ENCODE measurements at places on chromosomes 5 and 9.

DNA sequence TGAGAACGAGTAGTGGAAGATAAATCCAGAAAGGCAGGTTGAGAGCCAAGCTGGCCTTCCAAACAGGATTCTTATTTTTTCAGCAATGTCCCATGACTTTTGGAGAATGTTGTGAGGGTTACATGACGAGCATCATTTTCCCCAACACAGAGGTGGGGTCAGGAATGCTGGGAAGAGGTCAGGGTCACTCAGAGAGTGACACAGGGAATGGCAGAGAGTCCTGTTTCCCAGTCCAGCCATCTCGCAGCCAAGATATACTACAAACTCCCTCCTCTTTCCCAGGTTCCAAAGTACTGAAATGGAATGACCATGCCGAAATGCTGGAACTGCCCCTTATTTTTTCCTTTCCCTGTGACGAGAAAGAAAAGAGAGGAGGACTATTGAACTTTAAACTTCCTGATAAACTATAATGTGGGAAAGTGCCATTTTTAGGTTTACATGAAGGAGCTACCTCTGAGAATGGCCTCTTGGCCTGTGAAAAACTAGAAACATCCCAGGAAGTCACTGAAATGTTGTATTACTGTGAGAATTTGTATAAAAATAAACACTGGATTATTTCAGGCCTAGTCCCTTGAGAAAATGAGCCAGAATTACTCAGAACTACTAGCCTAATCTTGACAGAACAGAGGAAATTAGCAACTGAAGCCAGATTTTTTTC is 420.4 kb downstream of the CETN3 start:
- DNase-seq, result no peak

DNA sequence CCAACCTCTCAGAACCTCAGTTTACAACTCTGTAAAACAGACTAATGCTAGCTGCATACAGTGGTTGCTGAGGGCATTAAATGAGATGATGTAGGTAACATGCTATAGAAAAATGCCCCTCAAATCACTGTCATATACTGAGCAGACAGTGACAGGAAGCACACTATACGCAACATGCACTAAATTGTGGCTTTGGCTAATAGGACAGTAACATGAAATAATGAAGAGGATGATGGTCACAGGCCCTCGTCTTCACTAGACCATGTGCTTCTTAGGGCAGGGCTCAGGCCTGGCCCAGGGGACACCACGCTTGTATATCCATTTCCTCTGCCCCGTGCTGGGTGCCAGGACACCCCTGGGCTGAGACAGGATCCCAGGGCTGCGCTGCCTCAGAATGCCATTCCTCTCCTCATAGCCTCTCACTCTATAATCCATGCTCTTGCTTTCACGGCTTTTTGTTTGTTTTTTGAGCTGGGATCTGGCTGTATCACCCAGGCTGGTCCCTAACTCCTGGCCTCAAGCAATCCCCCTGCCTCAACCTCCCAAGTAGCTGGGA is 18.9 kb downstream of the CSF1R start:
- DNase-seq, result no peak

GRCh38 chr5:158899792-158900191 is 199.9 kb downstream of the EBF1 start:
- no peak for DNase-seq

DNA sequence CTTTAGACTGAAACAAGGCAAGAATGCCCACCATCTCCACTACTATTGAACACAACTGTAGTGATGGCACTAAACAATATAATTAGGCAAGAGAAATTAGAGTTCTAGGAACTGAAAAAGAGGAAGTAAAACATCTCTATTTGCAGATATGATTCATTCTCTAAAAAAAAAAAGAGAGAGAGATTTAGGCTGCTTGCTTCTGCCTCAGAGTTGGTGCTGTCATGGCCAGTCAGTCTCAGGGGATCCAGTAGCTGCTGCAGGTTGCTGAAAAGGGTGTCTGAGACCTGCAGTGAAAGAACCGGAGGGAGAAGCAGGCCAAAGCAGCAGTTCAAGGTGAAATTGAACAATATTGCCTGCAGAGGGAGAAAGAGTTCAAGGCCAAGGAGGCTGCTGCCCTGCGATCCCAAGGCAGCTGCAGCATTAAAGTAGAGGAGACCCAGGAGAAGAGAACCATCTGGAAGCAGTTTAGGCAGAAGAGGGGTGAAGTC is 72.5 kb downstream of the AP3B1 start:
- no peak for DNase-seq

- no peak for DNase-seq
Measured at GRCh38 chr9:132998831-132999635, 20.5 kb downstream of the GFI1B start.

DNA sequence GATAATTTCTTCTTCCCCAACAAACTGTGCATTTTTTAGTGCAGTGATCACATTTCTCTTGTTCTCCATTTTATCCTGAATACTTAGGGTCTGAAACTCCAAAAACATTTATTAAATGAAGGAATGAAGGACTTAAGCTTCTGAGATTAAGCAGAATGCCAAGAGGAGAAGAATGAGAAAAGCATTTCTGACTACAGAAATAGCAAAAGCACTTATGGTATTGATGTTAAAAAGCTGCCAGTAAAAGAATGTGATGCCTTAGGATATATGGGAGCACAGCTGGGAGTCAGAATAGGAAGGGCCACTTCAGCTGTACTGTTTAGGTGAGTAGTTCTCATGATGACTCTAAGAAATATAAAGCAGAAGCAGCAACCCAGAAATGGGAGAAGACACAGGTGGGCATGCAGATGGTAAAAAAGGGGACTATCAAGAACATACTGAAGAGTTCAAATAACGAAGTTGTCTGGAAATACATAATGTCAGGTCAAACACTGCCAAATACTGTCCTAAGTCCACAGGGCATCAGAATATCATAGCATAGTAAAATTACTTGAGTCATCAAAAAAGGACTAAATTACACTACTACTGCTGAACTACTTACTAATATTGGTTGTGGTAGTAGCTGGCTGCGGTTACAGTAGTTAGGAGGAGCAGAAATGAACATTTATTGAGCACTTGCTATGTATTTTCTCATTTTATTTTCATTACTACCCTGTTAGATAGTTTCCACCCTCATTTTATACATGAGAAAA is 132.7 kb downstream of the MAPKAP1 start:
- DNase-seq, result no peak

- DNase-seq, result no peak
Measured at GRCh38 chr9:28120184-28120583, 546.9 kb upstream of the C9orf72 start.

GRCh38 chr5:39256477-39257235 is 37.3 kb upstream of the FYB1 start:
- DNase-seq, result no peak

- no peak for DNase-seq
Measured at GRCh38 chr5:178577376-178577839, 12.8 kb downstream of the COL23A1 start.

DNA sequence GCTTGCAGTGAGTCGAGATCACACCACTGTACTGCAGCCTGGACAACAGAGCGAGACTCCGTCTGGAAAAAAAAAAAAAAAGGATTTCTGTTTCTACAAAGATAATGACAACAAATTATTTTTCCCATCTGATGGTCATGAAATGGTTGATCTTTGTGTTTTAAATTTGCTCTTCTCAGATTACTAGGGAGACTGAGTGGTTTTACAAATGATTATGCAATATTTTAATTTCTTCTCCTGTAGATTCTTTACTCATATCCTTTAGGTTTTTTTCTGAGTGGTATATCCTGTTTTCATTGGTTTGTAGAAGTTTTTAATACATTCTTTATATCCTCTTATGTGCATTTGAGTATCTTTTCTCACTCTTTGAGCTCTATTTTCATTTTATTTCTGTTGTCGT is 20.6 kb upstream of the AUH start:
- no peak for DNase-seq

DNA sequence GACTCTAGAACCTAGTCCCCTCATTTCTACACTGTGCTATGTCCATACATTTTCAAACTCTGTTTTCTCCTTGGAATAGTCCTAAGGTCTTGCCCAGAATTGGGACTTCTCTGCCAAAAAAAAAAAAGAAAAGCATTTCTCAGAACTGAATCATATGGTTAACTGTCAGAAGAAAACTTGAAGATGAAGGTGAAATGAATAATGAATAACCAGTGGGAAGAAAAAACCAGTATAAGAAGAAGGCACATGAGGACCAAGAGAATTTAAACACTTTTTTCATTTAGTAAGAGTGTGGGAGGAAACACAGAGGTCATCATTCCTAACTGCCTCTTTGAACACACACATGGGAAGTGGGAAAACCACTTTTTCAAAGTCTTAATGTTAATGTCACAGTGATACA is 197.7 kb downstream of the PRELID2 start:
- DNase-seq, result no peak

GRCh38 chr5:135150767-135151166 is 116.7 kb upstream of the PITX1 start:
- no peak for DNase-seq

- DNase-seq, result no peak
Measured at GRCh38 chr5:157113002-157113401, 4.2 kb upstream of the HAVCR2 start.

- DNase-seq, result no peak
Measured at GRCh38 chr5:93461756-93462155, 119.3 kb downstream of the NR2F1-AS1 start.
